ENCODE measurements at places on chromosomes 16 and 17.

- DNase-seq: peak; percentile 68
These were observed 757 bp downstream of the ORMDL3 start for GRCh38 chr17:39926588-39927100.

GRCh38 chr16:56617212-56618085 is 8.1 kb upstream of the MT1E start:
- DNase-seq: peak; percentile 82

DNA sequence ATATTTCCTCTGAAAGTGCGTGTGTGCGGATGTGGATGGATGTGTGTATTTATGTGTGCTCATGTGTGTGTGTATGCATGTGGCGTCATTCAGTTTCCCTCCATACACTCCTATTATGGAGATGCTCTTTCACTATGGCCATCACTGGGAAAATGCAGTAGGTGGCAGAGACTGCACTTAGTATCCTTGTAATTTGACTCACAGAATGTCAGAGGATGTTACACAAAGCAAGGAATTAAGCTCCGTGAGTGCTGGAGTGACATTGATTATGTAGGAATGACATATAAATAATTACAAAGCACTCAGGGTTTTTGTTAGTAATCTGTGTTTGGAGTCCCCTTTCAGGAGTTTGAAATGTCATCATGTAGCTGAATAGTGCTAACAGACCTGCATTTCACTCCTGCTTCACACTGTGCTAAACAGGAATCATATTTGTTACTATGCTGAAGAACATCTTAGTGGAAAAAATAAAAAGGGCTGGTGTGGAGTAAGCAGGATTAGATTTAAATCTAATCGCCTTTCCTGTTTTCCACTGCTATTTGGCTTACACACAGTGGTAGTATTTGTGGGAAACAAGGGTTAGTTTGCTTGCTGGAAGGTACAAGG is 59.6 kb downstream of the HS3ST4 start:
- DNase-seq: no peak

DNA sequence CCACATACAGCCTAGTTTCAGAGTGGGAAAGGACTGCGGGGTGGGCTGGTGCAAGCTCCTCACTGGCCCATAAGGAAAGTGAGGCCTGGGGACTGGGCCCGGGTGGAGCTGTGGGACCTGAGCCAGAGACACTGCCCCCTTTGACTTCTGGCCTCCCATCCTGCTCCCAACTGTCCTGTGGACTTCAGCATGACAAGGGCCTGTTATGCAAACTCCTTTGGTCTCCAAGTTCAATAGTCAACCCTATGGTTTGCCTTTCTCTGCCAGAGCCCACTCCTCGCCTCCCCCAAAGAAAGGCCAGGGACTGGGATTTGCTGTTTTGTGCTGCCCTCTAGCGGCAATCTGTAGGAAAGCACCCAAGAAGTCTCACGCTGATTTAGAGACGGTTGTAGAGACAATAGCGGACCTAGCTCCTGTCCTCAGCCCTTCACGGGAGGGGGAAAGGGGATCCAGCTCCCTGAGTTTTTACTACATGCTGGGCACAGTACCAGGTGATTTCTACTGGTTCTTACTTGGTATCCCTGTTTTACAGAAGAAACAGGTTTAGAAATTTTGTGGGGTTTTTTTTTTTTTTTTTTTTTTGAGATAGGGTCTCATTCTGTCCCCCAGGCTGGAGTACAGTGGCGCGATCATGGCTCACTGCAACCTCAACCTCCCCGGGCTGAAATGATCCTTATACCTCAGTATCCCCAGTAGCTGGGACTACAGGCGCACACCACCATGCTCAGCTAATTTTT is 1.2 kb upstream of the TLCD3B start:
- peak; percentile 48 for DNase-seq

DNA sequence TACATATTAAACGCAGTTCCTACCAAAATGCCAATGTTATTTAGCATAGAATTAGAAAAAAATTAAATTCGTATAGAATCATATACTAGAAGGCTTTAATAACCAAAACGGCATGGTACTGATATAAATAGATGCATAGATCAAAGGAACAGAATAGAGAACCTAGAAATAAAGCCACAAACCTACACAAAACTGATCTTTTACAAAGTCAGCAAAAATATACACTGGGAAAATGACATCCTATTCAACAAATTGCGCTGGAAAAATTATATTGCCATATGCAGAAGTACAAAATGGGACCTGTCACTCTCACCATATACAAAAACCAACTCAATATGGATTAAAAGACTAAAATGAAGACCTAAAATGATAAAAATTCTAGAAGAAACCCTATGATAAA is 1882.6 kb downstream of the TP53TG3F start:
- no peak for DNase-seq

- DNase-seq: no peak
These were observed 4.1 kb upstream of the SLC25A10 start for GRCh38 chr17:81707725-81708646.

DNA sequence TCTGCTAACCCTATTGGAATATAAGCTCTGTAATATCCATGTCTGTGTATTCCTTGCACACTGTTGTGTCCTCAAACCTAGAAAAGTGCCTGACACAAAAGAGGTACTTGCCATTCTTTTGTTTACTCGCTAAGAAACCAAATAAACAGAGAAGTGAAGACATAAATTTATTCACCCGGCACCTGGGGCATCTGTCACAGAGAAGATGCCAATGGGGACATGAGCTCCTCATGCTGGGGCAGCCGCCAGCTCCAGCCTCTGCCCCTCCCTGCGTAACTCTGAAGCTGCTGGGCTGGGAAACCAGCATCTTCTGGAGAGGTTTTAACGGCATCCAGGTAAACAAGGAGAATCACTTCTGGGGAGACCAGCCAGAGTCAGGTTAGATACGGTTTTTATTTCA is 15.1 kb upstream of the CDRT4 start:
- DNase-seq: no peak

All from iris pigment epithelial cell (primary cell).